Stimulated activated CD8-positive, alpha-beta memory T cell treated with anti-CD3 and anti-CD28 coated beads, Interleukin-4, amount 100 ng/mL, for 48 hours (primary cell): ENCODE measurements at places on chromosomes 12 and 14.

DNA sequence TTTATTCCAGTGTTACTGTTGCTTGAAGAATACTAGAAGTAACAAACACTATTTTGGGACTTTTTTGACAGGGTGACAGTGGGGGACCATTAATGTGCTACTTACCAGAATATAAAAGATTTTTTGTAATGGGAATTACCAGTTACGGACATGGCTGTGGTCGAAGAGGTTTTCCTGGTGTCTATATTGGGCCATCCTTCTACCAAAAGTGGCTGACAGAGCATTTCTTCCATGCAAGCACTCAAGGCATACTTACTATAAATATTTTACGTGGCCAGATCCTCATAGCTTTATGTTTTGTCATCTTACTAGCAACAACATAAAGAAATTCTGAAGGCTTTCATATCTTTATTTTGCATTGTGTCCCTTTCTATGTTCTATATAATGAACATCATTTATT is 44.5 kb downstream of the TMPRSS12 start:
- no peak for DNase-seq

GRCh38 chr12:42469355-42470175 is 120.0 kb downstream of the PRICKLE1 start:
- DNase-seq: no peak

GRCh38 chr14:26926585-26926984 is 328.8 kb upstream of the NOVA1 start:
- DNase-seq: no peak

DNA sequence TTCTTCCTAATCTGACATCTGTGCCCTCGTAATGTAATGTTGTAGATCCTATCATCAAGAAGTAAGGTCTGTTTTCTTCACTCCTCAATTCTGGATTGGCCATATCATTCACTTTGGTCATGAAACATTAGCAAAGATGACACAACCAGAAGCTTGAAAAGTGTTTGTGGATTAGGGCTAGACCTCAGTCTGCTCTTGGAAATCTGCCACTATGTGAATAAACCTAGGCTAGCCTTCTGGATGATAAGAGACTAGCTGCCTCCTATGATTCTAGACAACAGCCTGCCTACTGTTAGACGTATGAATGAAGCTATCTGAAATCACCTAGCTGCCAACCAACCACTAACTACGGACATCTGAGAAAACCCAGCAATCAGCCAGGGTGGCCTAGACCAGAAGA is 38.7 kb upstream of the LYZ start:
- DNase-seq: no peak

DNA sequence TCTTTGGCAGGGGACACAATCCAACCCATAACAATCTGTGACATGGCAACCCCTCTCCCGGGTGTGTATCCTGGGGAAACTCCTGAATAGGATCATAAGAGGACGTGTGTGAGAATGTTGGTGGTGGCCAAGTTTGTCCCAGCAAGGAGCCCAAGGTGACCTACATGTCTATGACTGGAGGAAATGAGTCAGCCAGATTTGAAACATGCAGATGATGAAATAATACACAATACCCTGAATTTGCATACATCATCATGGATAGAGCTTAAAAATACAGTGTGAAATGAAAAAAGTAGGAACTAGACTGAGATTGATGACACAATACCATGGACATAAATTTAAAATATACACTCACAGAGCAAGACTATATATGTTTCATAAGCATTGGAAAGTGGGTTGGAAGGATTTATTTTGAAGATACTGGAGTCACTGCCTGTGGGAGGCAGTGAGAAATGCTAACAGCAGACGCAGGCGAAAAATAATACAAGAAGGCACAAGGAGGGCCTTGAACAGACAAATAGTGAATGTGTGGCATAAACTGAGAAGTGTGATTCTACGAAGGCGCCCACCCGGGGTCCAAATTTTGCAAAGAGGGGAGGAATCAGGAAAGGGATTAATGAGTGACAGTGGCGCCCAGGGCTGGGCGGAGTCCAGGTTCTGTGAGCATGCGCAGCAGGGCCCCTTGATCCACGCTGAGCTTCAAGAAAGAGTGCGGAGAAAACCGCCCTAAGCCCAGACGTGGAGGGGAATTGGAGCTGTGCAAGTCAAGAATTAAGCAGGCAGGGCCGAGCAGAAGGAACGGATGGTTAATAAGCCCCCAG is 7.0 kb upstream of the MAP1LC3B2 start:
- no peak for DNase-seq

GRCh38 chr12:65540140-65540539 is 261.7 kb downstream of the MSRB3 start:
- no peak for DNase-seq

DNA sequence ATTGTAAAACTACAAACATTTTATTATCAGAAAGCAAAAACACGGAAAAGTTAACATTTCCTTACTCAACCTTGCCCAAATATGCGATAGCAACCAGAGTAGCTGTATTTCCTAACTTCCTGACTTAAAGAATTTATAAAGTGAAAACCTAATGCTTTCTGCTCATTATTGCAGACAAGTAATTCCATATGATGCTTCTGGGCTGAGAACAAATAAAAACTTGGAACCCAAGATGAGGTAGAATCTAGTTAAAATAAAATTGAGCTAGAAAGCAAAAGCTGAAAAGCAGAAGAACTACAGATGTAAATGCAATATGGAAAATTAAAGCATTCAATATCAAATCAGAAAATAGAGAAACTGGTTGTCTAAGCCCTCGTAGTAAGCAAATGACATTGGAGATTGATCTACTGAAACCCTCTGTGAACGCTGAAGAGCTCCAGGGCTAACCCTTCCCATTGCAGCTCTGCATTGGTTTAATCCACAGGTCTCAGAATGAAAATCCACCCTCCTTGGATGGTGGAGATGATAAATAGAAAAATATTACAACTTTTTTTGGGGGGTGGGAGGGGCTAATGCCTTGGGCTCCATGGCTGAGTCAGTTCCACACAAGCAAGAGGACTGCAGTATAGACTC is 40.7 kb downstream of the CORO1C start:
- no peak for DNase-seq

GRCh38 chr14:55130196-55130550 is 1.1 kb downstream of the LGALS3 start:
- DNase-seq: no peak

DNA sequence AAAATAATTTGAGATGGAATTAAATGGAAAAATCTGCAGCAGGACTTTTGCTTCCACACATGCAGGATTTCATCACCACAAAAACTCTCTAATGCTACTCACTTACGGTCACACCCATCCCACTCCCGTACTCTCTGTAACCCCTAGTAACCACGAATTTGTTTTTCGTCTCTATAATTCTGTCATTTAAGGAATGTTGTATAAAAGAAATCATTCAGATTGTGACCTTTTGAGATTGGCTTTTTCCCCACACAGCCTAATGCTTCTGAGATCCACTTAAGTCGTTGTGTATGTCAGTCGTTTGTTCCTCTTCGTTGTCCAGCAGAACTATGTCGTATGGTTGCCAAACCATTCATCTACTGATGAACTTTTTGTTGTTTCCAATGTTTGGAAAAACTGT is 19.8 kb upstream of the PZP start:
- no peak for DNase-seq

GRCh38 chr12:26133521-26133920 is 8.7 kb upstream of the BHLHE41 start:
- DNase-seq: no peak

DNA sequence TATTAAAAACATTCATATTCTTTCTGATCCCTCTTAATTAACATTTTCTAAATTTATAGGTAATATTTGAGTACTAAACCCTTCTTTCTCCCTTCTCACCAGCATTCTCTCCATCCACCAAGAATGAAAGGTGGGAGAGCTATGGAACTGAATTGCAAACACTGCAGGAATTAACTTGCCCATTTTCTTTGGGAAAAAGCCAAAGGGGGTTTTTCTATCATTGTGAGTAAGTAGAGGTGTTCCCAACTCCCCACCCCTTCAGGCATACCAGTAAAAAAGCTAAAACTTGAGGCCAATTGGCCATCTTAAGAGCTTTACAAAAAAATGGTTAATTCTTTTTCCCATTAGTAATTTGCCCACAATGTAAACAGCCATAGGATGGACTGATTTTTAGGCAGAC is 23.7 kb downstream of the PCNX1 start:
- DNase-seq: no peak

DNA sequence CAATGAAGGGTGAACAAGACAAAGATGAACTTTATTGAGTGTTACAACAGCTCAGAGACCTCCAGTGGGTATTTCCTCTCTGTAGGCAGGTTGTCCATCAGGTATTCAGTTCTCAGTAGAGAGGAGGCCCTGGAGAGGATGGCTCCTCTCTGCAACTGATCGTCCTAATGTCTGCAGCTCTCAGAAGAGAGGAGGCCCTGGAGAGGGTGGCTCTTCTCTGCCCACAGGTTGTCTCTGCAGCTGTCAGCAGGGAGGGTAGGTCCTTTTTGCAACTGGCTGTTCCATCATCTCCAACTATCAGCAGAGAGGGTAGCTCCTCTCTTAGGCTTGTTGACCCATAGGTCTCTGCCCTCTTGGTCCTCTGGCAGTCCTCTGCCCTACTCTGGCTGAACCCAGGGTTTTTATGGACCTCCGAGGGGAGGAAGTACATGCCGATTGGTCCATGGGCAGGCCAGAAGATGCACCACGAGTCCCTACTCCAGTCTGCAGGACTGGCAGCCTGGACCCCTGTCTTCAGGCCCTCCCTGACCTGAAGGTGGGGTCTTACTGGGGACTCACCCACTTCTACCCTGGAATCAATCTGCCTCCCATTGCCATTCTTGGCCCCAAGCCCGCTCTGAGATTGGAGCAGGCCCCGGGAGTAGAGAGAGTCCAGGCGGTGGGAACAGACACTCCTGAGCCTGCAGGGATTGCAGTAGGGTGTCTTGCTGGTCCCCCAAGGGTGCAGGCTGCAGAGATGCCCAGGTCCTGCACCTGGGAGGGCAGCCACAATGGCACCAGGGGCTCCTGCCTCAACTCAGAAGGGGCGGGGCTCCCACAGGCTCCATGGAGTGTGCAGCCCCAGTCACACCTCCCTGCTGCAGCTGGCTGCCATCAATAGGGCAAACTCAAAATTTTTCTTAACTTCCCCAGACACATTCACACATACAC is 2.3 kb downstream of the TMEM116 start:
- no peak for DNase-seq

- DNase-seq: no peak
These were observed 205.9 kb downstream of the PHLDA1 start for GRCh38 chr12:75825686-75826085.
